ENCODE measurements at places on chromosomes 4 and X.

- DNase-seq = no peak
Measured at GRCh38 chr4:111228396-111228795, 605.5 kb upstream of the PITX2 start.

DNA sequence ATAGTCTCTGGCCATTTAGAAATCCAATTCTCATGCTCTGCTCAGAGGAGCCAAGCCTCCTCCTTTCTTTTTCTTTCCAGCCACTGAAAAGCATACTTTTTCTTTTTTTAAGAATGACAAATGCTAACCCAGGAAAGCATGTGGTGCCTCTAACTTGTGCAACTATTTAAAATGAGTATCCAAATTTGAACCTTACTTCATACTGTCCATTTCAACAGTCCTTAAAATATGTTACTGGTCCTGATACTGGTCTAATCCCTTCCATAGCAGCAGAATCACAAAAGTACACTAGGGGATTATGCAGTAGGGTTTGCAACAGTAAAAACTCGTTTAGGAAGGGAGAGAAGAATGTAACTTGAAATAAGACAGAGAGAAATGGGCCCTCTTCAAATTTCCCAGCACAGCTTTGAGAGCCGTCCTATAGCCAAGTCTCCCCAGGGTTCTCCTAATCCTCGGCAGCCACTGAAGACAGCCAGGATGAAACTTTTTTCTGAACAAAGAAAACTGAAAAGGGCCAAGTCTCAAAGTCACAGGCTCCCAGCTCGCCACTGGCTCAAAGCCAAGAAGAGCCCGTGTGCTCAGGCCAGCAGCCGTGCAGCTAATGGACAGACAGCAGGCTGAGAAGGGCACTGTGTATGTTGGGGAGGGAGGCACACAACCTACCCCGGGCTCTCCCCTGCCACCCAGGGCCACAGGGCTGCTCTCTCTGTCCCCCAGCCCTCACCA, 39.5 kb downstream of the GPC4 start:
- DNase-seq = peak; percentile 49

GRCh38 chrX:12989461-12989860, 14.6 kb downstream of the TMSB4X start:
- DNase-seq = no peak

DNA sequence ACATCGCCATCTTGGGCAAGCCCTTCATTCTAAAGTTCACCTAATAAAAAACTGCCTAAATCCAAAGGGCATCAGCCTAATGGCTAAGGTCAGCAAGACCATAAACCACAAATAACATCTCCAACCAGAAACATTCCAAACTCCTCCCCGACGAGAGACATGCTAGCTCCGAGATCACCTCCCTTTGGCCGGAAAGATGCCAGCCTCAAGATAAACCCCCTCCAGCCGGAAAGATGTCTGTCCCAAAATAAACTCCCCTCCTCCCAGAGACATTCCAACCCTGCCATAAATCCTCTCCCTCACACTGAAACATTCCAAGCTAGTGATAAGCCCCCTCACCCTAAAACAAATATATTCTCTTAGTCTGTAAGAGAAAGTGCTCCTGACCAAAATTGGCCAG, 13.3 kb upstream of the DYNLT3 start:
- DNase-seq = no peak

- no peak for DNase-seq
Measured at GRCh38 chrX:43718081-43718480, 62.0 kb downstream of the MAOA start.

DNA sequence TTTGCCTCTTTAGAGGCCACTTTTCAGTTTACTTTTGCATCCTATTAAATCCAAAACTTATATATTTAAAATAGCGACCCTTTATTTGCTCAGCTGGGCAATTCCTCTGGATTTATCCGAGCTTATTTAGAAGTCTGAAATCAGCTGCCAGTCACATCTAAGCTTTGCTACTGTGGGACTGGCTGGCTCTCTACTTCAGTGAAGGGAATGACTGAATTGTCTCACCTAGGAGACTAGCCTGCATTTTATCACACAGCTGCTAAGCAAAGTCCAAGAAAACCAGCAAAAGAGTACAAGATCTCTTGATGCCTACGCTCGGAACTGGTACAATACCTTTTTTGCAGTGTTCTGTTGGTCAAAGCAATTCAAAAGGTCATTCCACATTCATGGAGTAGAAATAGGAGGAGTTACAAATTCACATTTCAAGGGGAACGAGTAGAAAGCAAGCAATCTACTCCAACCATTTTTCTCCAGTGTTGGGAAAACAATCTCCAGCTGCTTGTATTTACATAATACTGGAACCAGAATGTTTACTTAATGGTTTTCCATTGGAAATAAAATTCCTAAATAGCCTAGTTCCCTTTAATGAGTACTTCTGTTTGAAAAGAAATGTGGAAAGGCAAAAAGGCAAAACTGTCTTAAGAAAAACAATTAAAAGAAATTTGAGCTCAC, 160.2 kb downstream of the MAGEB5 start:
- no peak for DNase-seq

DNA sequence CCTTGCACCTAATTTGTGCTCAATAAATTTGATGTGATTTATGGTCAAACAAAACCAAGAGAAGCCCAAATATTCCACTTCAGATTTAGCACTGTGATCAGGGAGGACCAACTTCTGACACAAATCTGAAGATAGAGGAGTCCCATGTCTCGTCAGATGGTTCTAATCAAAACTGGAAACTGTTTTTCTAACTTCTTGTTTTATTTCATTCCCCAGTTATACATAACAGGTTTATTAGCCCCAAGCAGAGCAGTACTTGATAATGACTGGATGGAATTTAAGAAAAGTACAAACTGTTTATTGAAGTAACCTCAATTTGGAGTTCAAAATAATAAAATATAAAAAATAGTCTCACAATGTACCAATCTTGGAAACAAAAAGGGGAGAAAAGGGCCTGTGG, 310.3 kb downstream of the LDB2 start:
- no peak for DNase-seq

DNA sequence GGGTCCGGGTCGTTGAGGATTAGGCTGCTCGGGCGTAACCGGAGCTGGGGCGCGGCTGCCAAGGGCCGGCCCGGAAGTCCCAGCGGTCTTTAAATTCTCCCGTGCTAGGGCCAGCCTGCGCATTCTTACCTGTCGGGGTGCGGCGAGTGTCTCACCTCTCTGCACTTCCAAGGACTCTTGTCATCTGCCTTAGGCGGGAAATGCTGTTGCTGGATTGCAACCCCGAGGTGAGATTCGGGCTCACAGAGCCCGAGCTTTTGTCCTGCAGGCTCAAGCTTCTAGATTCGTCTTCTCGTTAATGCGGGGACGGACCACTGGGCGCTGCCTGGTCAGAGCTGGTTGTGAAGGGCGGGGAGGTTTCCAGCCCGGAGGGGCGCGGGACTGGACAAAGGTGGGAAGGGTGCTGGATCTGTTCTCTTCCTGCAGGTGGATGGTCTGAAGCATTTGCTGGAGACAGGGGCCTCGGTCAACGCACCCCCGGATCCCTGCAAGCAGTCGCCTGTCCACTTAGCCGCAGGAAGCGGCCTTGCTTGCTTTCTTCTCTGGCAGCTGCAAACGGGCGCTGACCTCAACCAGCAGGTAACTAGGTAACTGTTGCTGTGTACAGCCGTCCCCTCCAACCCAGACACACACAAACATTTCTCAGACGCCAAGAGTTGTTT, at the start of gene ANKRD37:
Gene ANKRD37 (plus strand): TSS at position 118 of the 662 bp plus-strand sequence. CDS start 83 bp downstream, at position 201.
- DNase-seq = peak; percentile 27

GRCh38 chrX:130245441-130245840, 23.3 kb downstream of the ZNF280C start:
- DNase-seq = no peak

DNA sequence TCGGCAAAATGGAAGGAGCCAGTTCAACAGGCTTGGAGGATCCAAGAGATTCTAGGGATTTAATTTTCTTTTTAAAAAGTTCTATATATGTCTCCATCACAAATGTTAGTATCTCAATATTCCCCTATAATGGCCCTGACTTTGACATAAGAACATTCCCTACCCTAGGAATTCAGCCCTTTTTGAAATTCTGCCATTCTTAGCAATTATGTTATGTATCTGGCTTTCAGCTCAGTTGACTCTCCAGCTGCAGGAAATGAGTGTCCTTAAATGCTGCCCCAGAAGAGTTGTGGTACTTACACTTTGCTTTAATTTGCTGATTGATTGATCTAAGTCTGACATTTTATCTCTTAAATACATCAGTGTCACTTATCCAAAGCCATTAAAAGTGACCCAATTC, 1454.3 kb downstream of the FSTL5 start:
- no peak for DNase-seq

DNA sequence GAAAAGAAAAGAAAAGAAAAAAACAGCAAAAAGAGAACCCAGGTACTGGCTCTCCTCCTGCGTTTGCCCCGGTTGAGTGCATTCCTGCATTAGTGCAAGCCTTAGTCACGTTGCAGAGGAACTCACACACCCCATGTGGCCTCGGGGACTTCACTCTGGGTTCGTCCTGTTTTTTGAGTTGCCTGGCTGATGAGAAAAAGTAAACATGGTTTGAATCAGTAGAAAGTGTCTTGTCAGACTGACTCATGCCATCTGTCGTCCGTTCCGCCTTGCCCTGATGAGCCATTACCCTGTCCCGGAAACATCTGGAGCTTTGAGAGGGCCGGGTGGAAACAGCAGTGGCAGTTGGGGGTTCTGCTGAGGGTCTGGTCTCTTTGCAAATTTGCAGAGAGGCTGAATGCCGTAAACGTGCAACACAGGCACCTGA, 16.3 kb downstream of the CD99 start:
- DNase-seq = peak; percentile 11

- no peak for DNase-seq
Measured at GRCh38 chr4:77859256-77859655, 3.4 kb upstream of the MRPL1 start.

DNA sequence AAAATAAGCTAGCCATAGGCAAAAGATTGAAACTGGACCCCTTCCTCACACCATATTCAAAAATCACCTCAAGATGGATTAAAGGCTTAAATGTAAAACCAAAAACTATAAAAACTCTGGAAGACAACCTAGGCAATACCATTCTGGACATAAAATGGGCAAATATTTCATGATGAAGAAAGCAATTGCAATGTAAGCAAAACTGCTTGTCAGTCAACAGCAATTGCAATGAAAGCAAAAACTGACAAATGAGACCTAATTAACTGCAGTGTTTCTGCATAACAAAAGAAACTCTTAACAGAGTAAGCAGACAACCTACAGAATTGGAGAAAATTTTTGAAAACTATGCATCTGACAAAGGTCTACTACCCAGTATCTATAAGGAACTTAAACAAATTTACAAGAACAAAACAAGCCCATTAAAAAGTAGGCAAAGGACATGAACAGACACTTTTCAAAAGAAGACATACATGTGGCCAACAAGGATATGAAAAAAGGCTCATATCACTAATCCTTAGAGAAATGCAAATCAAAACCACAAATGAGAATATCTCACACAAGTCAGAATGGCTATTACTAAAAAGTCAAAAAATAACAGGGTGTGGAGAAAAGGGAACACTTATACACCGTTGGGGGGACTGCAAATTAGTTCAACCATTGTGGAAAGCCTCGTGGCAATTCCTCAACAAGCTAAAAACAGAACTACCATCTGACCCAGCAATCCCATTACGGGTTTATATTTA, 46.7 kb downstream of the CFAP299 start:
- DNase-seq = no peak

GRCh38 chrX:117972711-117973109, 143.9 kb downstream of the KLHL13 start:
- DNase-seq = peak; percentile 75

- peak; percentile 40 for DNase-seq
Measured at GRCh38 chrX:3638280-3638873, 75.1 kb downstream of the PRKX start.

Data from brain (organoid and tissue), 16 donors.